ENCODE measurements at places on chromosomes 7 and 10.

GRCh38 chr7:76071316-76072242, 23.7 kb downstream of the MDH2 start:
- no peak for DNase-seq

GRCh38 chr7:99588868-99589267, 9.2 kb upstream of the TMEM225B start:
- no peak for DNase-seq

DNA sequence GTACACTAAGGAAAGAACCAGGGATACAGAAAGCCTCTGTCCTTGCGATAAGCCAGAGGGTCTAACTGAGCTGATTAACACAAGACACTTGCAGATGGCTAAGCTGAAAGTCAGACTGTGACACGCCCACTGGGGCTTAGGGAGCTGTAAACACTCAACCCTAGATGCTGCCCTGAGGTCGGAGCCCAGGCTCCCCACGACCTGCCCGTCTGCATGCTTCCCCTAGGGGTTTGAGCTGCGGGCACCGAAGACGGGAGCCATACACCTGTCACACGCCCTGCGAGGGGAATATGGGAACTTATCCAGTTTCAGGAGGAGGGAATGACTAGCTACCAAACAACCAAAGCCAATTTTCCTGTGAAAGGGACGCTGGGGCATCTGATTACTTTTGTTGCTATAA, 96.0 kb downstream of the HTR5A start:
- DNase-seq: no peak

DNA sequence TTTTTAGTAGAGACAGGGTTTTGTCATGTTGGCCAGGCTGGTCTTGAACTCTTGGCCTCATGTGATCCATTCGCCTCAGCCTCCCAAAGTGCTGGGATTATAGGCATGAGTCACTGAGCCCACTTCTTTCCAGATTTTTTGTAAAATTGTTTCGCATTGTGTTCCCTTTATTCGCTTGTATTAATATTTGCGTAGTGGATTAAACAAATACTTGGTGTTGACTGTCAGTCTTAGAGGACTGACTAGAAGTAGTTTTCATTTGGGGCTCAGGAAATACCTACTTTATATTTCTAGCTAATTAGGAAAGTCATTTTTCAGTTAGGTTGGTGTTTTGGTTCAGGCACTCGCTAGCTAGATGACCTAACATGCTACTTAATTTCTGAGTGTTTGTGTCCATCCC, 11.1 kb downstream of the WAC start:
- DNase-seq: no peak

DNA sequence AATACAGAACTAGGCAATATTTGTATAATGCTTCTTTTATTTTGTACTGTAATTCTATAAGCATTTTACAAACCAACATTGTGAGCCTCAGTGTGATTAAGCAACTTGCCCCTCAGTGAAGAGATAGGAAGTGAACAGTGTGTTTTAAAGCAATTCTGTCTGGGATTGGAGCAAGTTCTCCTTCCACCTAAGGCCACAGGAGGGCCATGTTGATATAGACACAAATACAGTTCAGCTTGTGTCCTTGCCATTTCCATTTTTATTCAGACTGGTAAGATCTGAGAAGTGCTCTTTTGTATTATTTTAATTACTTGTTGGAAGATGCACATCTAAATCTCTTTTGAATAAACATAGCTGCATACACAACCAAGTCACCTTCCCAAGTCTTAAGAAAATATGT, 416.3 kb upstream of the COBL start:
- no peak for DNase-seq

DNA sequence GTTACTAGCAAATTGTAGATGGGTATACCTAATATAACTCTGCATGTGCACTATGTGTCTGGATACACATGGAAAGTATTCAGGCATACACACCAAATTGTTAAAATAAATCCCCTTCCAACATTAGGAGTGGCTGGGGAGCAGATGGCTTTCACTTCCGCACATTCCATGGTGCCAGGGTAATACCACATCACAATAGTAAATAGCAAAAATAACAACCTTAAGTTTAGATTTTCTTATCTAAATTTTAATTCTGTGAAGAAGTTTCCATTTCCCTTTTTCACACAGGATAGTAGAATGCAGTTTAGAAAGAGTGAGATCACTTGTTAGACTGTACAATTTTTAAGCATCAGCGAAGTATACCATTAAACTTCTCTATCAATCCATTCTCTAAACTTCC, 5.8 kb upstream of the ALOX5 start:
- no peak for DNase-seq

GRCh38 chr7:80636709-80637108, 1.7 kb upstream of the CD36 start:
- no peak for DNase-seq

DNA sequence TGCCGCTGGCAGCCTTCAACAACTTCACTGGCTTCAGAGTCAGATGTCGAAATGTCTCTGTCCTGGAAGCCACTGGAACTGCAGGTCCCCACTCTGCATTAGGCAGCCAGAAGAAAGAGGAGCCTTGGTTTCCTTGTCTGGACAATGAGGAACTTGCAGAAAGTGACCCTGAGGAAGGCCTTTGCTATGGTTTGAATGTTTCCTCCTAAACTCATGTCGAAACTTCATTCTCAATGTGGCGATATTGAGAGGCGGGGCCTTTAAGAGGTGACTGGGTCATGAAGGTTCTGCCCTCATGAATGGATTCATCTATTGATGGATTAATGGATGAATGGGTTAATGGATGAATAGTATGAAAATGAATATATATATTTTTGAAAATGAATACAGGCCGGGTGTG, 61.6 kb upstream of the GPR26 start:
- no peak for DNase-seq

- DNase-seq: no peak
Observed at GRCh38 chr7:8133188-8133848, 128.6 kb downstream of the ICA1 start.

DNA sequence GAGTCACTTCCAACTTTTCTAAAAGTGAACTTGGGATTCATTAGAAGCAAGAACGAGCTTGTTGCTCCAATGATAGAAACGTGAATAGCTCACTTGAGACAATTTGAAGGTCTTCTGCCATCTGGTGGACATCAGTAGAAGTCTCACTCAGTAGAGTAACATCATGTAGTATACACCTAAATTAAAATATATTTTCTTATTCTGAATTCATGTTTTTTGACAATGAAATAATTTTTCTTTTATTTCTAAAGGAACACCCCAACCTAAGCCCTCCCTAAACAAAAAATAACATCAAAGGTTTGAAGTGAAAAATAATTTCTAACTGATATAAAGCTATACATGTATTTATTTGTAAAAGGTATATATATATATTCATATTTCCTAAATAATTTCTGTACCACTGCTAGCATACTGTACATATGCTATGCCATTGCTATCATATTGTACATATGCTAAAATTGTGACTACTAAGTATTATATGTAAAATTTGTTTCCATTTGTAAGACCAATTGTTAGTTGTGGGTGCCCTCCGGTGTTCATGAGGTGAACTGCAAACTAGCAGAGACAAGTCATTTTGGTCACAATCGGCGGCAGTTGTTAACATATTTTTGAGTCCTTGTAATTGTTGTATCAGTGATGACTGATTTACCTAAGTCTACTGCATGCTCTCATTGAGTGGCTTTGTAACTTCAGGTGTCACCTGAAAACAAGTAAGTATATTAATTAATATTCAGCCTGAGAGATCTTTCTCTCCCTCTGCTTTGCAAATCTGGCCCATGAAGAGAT, 121.9 kb downstream of the PTPRZ1 start:
- peak; percentile 9 for DNase-seq

- no peak for DNase-seq
Observed at GRCh38 chr7:8261711-8262695, at the start of gene ICA1. TSS of gene ICA1 (minus strand) at chr7:8262167. CDS start at chr7:8235926, 26,241 bp downstream.

GRCh38 chr10:86204421-86205305, 161.9 kb downstream of the GRID1 start:
- no peak for DNase-seq

- DNase-seq: no peak
Observed at GRCh38 chr10:77820349-77820748, 106.2 kb downstream of the DLG5 start.

DNA sequence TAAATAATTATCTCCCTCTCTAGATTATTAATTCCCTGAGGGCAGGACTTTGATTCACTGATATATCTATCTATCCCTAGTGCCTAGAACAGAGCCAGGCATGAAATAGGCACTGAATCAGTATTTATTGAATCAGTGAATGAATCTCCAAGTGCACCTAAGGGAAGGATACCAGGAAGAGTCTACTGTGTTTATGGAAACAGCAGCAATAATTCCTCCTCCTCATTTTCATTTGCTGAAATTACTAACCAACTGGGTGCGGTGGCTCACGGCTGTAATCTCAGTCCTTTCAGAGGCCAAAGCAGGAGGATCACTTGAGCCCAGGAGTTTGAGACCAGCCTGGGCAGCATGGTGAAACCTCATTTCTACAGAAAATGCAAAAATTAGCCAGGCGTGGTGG, 161.2 kb downstream of the TCF7L2 start:
- no peak for DNase-seq

GRCh38 chr7:140977741-140978140, 37.0 kb downstream of the MRPS33 start:
- no peak for DNase-seq

- no peak for DNase-seq
Observed at GRCh38 chr10:75774783-75775490, 343.5 kb downstream of the LRMDA start.

DNA sequence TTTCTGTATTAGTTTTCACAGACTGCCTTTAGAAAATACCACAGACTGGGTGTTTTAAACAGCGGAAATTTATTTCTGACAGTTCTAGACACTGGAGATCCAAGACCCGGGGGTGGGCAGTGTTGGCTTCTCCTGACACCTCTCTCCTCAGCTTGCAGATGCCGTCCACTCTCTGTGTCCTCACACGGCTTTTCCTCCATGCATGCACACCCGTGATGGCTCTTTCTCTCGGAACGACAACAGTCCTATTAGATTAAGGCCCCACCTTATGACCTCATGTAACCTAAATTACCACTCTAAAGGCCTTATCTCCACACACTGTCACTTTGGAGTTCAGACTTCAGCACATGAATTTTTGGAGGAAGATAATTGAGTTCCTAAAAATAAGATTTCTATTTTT, 142.9 kb upstream of the VWC2 start:
- DNase-seq: no peak

- DNase-seq: no peak
Observed at GRCh38 chr7:115319541-115319940, 397.6 kb downstream of the MDFIC start.

DNA sequence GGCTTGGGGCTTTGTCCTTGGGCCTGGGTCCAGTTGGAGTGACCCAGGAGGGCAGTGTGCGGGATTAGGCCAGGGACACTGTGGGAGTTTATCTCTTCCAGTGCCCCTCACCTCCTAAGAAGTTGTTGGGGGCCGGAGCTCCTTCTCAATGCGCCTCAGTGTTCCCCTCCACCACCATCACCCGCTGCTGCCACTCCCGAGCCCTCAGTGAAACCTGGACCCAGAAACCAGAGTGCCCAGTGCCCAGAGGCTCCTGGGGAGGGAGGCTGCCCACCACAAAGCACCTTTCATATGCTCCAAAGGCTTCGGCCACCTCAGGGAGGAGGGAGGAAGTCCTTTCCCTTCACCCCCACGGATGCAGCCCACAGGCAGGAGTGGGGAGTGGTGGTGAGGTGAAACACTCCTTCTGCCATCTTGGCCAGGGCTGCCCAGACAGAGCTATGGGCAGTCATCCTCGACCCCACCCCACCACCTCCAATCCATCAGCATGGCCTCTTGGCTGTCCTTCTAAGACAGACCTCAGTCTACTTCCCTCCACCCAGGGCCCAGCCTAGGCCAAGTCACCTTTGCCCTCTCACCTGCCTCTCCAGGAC, 99.0 kb downstream of the SH3PXD2A start:
- no peak for DNase-seq

GRCh38 chr10:50456719-50457118, 167.0 kb downstream of the SGMS1 start:
- no peak for DNase-seq

- no peak for DNase-seq
Observed at GRCh38 chr10:103507235-103508191, 14.0 kb downstream of the NEURL1 start.

- no peak for DNase-seq
Observed at GRCh38 chr7:19015098-19015497, 102.3 kb downstream of the TWIST1 start.
